ENCODE measurements at places on chromosomes 5 and 9.

DNA sequence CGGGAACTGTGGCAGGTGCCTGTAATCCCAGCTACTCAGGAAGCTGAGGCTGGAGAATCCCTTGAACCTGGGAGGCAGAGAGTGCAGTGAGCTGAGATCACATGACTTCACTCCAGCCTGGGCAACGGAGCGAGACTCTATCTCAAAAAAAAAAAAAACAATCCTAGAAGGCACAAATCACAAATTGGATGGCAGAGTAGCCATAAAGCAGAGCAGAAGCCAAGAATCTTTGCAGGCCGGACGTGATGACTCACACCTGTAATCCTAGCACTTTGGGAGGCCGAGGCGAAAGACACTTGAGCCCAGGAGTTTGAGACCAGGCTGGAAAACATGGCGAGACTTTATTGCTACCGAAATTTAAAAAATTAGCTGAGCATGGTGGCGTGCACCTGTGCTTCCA, 9.2 kb upstream of the FUBP3 start:
- DNase-seq = no peak

- DNase-seq = no peak
Observed at GRCh38 chr5:159216454-159216853, 7.1 kb upstream of the RNF145 start.

DNA sequence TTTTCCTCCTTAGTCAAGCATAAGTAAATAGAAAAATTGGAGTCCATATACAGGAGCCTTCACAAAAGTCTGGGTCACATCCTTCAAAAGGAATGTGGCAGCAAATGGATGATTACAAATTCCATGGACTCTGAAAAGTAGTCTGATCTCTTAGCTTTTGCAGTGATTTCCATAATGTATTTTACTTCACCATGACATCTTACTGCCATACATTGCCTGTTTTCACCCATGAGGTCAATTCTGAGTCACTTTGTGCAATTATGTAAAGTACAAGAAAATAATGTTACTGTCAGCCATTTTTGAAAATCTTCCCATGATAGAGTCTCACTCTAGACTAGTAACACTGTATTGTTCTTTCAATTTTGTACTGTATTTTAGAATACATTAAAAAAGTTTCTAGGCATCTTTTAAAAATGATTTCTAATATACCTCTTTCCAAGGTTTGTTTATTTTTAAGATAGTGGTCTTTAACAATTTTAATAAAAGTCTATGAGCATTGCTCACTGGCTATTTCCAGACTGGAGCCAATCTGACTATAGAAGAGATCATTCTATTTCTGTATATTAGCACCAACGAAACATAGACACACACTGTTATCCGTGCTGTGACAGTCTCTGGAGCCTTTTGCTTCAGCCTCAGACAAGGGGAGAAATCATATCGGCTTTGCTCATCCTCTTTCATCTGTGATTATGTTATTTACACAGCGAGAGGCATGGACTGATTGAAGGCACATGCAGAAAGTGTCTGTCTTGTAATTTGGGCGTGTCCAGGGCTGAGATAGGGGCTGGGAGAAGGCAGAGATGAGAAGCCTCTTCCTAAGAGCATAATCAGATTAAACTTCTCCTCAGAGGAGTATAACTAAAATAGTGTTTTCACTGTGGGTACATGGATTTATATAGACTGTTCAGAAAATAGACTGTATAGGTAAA, 22.9 kb upstream of the ACTBL2 start:
- DNase-seq = no peak

GRCh38 chr9:95383185-95383676, 65.7 kb upstream of the FANCC start:
- DNase-seq = peak; percentile 47

GRCh38 chr5:28499766-28500290, 1461.4 kb upstream of the CDH9 start:
- DNase-seq = no peak

GRCh38 chr9:1427875-1428274, 377.7 kb downstream of the DMRT2 start:
- no peak for DNase-seq

DNA sequence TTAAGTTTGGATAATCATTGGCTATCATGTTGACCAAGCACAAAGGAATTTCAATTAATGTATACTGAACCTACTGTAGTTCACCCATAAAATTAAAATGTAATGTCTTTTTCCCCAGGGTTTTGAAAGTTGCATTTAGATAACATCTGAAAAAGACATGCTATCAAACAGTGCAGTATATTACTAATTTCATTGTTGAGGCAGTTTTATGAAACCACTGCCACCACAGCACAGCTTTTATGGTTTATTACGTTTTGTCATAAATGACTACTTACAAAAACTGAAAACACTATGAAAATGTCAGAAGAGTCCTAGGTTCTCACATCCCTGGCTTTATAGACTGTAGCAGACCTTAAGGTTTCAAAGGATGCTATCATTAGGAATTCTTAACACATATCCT, 32.0 kb upstream of the HAPLN1 start:
- DNase-seq = no peak

DNA sequence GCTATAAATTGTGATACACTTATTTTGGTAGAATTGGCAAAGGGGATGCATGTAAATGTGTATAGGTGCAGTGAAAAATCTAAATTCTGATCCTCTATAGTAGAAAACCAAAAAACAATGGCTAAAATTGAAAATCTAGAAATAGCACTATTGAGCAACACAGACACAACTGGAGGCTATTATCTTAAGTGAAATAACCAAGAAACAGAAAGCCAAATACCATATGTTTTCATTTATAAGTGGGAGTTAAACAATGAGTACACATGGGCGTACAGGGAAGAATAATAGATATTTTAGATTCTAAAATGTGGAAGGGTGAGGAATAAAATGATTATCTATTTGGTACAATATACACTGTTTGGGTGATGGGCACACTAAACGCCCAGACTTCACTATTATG, 183.2 kb upstream of the TUSC1 start:
- DNase-seq = no peak

DNA sequence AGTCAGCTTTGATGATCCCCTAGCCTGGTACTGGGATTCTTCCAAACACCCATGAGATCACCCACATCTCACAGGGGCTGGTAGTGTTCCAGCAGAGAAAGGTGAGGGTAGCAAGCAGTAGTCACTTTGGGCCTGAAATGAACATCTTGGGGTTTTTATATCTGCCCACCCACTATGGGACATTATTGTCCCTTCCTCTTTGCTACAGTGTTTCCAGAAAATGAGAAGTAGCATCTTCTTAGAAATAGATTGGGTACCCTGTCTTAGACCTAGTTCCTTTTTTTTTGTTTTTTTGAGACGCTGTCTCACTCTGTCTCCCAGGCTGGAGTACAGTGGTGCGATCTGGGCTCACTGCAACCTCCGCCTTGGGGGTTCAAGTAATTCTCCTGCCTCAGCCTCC, 249.2 kb upstream of the ANKRD55 start:
- no peak for DNase-seq

DNA sequence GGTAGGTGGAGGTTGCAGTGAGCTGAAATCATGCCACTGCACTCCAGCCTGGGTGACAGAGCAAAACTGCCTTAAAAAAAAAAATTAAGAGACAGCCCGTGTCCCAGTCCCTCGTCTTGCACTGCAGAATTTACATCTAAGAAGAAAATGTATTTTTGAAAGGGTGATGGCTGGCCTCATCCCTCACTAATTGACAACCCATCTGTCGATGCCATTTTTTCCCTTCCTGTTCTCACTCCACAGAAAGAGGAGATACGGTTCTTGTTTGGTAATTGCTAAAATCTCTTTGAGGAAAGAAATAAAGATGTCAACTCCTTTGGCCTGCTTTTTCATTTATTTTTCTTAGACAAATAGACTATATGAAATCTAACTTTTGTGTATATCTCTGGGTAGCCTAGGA, 2.4 kb upstream of the LSM11 start:
- no peak for DNase-seq

DNA sequence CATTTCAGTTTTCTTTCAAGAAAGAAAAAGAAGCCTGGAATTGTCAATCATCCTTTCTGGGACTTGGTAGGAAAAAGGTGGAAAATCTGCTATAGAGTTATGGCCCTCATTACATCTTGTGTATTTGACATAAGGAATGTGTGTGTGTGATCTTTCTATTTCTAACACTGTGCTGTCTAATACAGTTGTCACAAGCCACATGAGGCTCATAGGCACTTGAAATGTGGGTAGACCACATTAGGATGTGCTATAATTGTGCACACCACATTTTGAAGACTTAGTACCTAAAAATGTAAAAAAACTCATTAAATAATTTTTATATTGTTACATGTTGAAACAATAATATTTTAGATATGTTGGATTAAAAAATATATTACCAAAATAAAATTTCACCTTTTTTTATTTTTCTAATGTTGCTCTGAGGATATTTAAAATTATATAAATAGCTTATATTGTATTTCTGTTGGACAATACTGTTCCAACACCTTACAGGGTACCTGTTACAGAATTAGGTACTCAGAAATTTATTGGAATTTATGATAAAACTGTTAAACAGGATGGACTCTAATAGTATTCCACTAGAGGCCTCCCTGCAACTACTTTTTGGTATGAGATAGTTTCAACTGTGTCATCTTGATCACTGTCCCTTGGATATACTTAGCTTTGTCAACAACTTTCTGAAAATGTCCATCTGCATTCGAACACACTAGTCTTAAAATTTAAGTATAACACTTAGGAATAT, 18.4 kb downstream of the MSANTD3 start:
- DNase-seq = no peak

DNA sequence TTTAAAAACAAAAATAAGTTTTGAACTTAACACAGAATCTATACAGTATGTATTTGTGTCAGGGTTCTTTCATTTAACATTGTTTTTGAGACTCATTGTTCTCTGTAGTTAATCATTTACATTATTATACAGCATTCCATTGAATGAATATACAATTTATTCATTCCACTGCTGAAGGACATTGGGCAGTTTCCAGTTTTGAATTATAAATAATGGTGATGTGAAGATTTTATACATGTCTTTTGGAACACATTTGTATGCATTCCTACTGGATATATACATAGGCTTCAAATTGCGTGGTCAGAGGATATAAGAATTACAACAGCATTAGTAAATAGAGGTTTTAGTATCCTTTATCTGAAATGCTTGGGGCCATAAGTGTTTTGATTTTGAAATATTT, 72.0 kb downstream of the CEP120 start:
- no peak for DNase-seq

DNA sequence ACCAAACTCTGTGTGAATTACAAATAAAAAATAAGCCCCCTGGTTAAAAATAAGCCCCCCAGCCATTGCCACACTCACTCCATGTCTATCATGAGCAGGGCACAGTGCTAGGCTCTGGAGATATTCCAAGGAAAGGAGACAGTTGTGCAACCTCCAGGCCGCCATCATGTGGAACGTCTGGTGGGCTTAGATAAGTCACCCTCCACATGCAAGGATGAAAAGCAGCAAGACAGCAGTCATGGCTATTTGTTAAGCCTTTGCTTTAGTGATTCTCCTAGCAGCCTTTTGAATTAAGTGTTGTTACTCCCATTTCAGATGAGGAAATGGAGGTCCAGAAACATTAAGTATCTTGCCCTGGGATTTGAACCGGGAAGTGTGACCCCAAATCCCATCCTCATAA, 94.8 kb downstream of the DCP2 start:
- no peak for DNase-seq

- no peak for DNase-seq
Observed at GRCh38 chr9:852539-852938, 11.0 kb downstream of the DMRT1 start.

GRCh38 chr5:21665524-21665923, 1187.6 kb downstream of the CDH12 start:
- DNase-seq = no peak

- no peak for DNase-seq
Observed at GRCh38 chr9:99326112-99326916, 104.2 kb downstream of the SEC61B start.

DNA sequence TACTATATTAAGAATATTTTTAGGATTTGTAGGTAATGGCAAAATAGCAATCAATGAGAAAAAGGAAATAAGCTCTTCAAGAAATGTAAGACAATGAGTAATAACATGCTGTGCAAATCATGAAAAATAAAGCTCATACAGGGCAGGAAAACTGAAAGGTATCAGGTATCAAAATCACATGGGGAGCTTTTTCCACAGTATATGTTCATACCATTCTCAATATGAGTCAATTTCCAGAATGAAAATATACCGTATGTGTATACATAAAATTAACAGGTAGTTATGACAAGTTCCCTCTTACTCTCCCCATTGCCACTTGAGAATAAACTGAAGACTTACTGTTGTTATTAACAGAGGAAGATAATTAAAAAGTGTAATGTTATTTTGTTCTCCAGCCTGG, 35.9 kb downstream of the EFCAB9 start:
- no peak for DNase-seq

DNA sequence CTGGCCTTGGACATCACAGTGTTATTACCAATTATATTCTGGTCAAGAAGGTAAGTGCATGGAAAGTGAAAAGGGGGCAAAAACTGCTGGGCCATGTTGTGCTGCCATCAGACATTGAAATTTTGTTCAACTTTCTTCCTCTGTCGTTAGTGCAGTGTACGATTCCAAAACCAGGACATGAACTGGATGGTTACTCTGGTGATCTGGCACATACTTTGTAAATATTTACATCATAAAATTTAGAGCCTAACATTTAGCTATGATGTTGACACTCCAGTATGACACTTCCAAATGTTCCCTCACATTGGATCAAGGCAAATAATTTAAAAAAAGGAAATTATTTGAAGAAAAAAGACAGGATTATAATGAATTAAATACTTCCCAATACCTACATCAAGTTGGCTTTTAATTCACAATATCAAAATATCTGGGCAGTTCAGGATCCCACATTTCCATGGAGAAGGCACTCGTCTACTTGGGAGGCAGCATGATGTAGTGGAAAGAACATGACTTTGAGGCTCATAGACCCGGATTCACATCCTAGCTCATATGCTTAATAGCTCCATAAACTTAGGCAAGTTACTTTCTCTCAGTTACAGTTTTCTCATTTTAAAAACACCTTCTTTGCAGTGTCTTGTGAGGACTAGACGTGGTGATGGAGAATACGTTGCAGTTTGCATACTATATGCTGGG, 342.5 kb upstream of the MPDZ start:
- no peak for DNase-seq

DNA sequence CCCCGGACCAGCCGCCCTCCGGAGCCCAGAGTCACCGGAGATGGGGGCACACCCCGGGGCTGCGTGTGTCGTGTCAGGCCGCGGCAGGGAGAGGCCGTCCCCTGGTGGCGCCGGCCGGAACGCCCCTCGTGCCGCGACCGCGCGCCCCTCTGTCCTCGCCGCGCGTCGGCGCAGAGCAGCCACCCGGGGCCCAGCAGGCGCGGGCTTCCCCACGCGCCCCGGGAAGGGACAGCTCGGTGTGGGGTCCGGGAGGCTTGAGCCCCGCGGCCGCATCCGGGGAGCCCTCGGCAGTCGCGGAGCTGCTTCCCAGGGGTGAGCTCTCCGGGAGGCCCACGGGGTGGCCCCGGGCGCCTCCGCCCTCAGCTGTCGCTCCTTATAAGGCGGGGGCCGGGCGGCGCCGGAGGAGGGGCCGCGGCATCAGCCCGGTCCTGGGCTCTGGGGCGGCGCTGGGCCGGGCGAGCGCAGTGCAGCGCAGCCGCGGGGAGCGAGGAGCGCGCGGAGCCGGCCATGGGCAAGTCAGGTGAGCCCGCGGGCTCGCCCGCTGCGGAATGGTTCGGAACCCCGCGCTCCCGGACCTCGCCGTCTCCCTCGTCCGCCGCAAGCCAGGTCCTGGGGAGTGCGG, at the start of gene GLIPR2:
GLIPR2 (plus strand) TSS at position 462 of the 622 bp plus-strand sequence; CDS start at position 508, 46 bp downstream.
- peak; percentile 42 for DNase-seq

All from T1000 (cell line).